ENCODE measurements at places on chromosomes 1 and 21.

DNA sequence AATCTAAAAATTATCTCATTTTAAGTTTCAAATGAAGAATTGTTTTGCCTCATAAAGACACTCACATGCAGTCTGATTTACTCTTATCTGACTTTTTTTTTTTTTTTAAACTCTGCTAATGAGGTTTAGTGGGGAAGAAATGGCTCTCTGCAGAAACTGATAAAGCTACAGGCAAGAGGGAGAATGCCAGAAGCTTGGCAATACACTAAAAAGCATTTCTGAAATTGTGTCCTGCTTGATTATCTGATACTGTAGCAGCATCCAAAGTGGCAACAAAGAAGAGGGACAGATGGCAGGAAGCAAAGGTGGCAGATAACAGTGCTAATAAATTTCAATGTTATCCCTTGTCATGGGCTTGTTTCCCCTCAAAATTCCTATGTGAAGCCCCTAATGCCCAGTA lies 1744.9 kb downstream of the NCAM2 start:
- DNase-seq = no peak

DNA sequence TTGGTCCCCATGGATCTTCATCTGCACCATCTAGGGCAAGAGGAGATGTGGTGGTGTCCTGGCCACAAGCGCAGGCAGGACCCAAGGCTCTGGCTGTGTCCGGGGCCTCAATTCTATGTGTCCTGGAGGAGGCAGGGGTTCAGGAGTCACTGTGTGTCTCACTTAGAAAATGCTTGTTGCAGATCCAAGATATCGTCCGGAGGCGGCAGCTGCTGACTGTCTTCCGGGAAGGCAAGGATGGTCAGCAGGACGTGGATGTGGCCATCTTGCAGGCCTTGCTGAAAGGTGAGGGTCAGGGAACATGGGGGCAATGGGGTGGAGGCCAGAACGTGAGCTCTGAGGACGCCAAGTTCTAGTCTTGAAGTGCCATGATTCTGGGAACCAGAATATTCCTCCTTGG lies 29.1 kb downstream of the TRPM2 start:
- no peak for DNase-seq

DNA sequence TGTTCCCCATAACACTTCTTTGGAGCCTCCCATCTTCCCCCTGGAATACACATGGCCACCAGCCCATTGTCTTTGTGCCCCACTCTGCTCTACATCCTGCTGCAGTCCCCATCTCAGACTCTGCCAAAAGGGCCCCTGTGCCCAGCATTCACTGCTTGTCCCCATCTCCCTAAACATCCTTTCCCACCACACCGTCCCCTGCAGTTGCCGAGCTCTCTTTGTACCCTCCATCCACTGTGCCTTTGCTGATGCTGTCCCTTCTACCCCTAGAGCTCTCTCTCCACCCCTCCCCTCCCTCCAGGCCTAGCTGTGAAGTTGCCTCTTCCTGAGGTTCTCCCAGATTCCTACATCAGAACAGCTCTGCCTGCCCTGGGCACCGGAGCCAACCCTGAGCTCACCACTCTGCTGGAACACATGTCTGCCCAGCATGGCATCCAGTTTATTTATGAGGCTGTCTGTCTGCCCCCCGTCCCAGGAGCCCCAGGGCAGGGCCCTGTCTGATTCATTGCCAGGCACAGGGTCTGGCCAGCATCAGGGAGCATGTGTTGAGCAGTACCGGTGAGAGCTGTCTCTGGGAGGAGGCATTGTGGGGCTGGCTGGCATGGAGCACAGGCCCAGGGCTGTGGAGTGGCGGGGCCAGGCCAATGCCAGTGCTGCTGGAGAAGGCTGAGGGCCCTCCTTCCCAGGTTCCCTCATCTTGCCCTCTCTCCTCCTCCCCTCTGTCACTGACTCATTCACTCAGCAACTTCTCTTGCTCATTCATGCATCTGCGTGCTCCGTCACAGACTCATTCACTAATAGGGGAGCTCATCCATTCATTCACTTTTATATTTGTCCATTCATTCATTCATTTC lies 28.8 kb downstream of the EDN2 start:
- DNase-seq = no peak

GRCh38 chr1:114320586-114320985 lies 166.9 kb upstream of the SYT6 start:
- DNase-seq = peak; percentile 40

- no peak for DNase-seq
Measured at GRCh38 chr1:18021242-18021641, 86.4 kb upstream of the IGSF21 start.

DNA sequence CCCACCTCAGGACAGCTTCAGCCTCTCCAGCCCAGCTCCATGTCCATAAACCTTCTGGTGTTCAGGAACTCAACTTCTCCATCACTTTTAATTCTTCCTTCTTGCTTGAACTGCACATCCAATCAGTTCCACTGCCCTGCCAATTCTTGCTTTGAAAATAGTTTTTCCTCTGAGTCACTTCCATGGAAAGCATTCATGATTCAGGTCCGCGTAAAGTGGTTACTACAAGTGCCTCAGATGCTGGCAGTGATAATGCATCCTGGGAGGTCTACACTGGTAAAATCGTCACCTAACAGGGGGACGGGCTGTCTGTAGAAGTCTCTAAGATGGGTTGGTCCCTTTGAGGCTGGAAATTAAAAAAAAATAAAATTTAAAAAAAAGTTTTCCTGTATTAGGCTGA lies 25.9 kb upstream of the RCAN1 start:
- DNase-seq = peak; percentile 59

DNA sequence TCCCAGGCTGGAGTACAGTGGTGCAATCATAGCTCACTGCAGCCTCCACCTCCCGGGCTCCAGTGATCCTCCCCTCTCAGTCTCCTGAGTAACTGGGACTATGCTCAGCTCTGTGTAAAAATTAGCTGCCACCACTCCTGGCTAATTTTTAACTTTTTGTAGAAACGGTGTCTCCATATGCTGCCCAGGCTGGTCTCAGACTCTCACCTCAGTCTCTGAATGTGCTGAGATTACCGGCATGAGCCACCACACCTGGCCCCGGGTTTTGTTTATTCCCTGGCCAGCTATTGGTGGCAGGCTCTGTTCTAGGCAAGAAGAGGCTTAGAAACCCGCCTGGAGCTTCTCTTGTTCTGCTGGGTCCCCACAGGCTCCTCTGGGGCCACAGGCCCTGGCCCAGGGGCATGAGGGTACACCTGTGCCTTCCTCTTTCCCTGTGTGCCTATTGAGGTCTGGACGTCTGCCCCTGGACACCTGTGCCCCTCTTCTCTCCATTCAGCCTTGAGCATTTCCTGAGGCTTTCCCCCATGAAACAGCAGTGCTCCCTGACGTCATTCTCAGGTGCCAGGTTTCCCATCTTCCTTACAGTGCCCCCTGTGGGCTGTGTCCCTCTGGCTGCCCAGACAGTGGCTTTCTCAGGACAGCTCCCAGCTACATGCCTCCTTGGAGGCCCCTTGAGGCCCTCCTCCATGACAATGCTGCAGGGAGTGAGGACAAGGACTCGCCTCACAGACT lies 57.5 kb downstream of the PCP4 start:
- DNase-seq = no peak

- no peak for DNase-seq
Measured at GRCh38 chr1:5933050-5933449, 59.2 kb downstream of the NPHP4 start.

Data from fibroblast of gingiva (primary cell).